ENCODE measurements at places on chromosomes 4 and X.

DNA sequence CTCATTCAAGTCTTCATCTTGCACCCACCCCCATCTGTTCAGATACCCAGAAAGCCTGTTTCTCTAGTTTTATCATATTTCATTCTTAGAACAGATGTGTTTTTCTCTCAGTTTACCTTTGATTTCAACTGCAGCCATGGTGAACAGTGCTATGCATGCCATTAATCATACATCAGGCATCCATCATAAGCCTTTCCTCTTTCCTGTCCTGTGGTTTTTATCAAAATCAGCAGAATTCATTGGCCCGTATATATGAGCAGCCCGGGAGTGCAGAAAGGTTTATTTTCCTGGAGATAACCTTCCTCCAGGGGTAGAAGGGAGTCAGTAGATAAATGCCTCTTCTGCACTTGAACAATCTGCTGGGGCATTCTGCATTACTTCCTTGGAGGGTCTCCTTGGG lies 65.7 kb downstream of the IL21 start:
- DNase-seq = no peak

- no peak for DNase-seq
These were observed 21.9 kb downstream of the BMP3 start for GRCh38 chr4:81052119-81053068.

DNA sequence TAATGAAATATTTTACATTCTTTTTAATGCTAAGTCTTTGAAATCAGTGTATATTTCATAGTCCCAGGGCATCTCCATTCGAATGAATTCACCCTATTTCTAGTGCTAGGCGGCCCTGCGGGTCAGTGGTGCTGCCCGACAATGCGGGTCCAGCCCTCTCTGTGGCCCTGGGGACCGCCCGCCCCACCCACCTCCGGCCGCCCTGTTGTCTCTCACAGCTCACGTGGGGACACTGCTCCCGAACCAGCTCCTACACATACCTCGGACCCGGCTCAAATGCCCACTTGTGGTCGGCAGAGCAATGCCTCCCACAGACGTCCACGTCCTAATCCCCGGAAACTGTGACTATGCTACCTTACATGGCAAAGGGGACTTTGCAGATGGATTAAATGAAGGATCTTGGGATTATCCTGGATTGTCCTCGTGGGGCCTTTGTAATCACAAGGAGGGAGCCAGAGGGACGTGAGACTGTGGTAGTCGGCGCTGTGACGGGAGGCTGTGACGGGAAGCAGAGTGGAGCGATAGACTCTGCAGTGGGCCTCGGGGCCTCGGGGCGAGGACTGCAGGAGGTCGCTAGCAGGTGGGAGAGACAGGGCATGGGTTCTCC lies 92.3 kb upstream of the PSAPL1 start:
- no peak for DNase-seq

DNA sequence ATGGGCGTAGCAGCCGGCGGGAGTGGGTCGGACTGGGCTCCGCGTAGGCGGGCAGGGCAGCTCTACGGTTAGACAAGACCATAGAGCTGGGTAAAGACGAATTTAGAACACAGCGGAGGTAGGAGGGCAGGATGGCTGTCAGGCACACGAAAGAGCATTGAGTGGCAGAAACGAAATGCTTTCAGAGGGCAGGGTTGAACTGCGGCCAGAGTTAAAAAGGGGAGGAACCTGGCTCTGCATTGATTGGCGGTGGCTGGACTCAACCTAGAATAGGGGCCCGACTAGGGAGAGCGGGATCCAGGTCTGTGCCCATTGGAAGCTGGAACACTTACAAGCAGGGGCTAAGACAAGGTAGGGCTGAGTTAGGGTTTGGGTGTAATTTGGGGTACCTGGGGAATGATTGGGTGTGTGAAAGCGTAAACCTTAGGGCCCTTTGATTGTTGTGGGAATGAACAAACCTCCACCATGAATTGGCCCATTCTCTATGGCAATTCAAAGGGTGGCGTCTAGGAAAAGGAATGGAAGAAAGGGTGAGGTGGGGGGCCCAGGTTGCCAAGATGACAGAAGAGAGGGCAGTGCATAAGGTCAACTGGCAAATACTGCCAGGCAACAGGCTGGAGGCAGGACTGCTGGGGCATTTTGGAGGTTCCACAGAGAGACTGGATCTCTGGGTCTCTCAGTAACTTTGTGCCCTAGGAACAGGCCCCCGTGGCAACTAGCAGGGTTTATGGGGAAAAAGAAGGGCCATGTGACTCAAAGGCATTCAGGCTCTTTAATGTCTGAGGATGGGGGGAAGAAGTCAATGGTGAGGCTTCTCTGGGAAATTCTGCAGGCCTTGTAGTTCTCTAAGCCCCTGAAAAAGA lies 911 bp upstream of the ELK1 start:
- DNase-seq = no peak

DNA sequence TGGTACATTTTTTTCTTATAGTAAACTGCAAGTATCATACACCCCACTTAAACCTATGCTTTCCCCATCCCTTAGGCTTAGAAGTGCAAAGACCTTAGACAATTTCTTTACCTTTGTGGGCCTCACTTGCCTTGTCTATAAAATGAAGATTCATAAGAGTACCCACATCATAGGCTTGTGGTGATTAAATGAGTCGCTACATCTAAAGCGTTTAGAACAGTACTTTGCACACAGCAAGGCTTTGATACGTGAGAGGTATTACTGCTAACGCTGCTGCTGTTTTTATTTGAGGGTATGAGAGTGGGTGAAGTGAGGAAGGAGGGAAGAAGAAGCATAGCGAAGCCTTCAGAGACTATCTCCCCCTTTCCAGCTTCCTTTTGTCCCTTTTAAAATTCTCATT lies 87.8 kb upstream of the RPS6KA3 start:
- DNase-seq = no peak

GRCh38 chr4:11824566-11824965 lies 395.9 kb upstream of the HS3ST1 start:
- DNase-seq = no peak

DNA sequence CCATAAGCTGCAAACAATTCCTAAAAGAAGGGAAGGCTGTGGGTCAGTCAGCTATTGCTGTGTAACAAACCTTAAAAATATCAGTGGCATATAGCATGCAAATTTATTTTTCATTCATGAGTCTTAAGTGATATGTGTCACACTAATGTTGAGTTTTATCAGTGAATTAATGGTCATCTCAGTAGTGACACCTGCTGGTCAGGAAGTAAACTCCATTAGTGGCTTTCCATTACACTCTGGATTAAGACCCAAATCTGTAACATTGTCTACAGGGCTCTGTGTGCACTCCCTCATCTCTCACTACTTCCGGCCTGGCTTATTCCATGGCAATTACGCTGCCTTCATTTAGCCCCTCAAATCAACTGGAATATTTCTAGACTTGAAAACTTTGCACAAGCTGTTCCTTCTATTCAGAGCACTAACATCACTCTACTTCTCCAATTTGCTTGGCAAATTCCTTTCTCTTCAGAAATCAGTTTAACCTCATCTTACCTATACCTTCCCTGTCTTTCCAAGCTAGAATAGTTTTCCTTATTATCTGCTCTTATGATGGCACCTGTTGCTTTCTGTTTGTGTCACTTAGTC lies 217.3 kb upstream of the TAPT1 start:
- no peak for DNase-seq

DNA sequence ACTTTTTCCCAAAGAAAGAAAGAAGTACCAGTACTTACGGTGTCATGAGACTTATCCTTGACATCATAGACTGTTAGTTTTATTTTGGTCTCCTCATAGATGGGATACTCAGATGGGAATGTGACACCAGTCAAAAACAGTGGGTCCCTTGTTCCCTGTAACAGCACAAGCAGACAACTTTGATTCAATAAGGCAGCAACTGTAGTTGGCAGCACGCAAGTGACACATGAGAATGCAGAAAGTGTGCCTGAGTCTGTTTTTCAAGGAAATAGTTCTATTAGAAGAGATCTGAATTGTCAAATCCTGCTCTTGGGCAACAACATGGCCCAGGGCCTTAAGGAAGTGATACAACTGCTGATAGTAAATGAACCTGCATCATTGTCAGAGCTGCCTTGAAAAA lies 443.2 kb downstream of the INPP4B start:
- DNase-seq = no peak

All from spleen (tissue), 13 donors.